ENCODE measurements at places on chromosomes 4 and X.

- DNase-seq, result no peak
These were observed 236.3 kb downstream of the FBXW7 start for GRCh38 chr4:152299553-152299952.

DNA sequence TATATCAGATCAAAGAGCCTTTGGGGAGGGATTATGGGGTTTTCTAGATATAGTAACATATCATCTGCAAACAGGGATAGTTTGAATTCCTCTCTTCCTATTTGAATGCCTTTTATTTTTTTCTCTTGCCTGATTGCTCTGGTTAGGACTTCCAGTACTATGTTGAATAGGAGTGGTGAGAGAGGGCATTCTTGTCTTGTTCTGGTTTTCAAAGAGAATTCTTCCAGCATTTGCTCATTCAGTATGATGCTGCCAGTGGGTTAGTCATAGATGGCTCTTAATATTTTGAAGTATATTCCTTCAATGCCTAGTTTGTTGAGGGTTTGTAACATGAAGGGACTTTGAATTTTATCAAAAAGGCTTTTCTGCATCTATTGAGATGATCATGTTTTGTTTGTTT lies 25.6 kb upstream of the ABCB7 start:
- no peak for DNase-seq

- no peak for DNase-seq
These were observed 1900.8 kb upstream of the PCDH10 start for GRCh38 chr4:131248314-131248713.

- DNase-seq, result no peak
These were observed 167.1 kb upstream of the PACRGL start for GRCh38 chr4:20532871-20533870.

DNA sequence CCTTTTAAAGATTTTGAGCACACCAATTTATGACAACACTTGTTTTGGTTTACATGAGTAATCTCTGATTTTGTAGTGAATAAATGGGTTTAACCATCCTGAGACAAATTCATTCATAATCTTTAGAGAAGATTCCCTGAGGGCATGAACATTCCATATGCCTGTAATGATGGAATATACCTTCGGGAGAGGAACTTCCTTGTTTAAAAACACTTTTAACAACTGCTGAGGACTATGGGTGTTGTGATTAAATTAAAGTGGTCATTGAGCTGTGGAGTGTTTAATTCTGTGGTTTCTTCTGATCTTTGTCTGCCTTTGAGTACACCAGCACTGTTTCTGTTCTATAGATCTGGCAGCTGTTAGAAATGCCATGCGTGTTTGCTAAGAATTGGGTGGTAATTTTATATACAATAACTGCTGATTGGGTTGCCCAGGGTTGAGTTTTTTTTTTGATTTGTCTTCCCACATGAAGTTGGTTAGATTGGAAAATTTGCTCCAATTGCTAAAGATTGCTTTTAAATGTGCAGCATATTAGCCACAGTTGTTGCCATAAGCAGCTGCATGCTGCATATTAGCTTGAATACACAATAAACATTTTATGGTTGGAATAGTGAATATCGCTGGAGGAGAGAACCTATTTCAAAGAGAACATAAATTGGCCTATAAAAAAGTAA lies 86.8 kb downstream of the DCLK2 start:
- no peak for DNase-seq

DNA sequence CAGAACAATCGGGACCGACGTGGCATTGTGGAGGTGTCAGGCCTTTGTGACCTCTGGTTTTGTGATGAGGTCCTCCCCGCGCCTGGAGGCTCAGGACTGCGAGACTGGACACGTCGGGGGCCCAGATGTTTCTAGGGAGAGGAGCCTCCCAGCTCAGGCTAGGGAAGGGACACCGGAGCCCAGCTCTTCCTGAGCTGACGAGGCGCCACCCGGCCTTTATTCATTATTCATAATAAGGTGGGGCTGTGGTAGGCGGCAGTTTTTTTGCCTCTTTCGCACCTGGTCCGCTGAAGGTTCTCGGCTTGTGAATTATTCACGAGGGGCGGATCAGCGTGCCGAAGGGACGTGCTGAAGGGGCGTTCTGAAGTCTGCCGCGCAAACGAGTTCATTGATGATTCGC lies 2.3 kb upstream of the UBA1 start:
- DNase-seq, result no peak

DNA sequence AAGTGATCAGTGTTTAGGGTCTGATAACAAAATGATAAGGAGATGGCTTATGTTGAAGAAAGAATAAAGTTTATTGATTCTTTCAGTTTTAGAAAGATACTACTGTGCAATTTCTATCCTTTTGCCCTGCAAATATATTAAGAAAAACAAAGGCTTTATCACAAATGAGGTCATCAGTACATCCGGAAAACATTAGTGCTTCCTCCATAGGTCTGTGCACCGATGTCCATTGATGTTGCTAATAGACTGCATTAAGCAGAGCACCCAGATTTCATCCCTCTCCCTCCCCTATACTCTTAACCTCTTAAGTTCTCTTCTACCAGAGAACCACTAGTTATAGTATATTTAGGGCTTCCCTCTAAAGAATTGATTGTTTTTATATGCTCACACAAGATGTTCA lies 53.7 kb upstream of the HHIP start:
- DNase-seq, result no peak

DNA sequence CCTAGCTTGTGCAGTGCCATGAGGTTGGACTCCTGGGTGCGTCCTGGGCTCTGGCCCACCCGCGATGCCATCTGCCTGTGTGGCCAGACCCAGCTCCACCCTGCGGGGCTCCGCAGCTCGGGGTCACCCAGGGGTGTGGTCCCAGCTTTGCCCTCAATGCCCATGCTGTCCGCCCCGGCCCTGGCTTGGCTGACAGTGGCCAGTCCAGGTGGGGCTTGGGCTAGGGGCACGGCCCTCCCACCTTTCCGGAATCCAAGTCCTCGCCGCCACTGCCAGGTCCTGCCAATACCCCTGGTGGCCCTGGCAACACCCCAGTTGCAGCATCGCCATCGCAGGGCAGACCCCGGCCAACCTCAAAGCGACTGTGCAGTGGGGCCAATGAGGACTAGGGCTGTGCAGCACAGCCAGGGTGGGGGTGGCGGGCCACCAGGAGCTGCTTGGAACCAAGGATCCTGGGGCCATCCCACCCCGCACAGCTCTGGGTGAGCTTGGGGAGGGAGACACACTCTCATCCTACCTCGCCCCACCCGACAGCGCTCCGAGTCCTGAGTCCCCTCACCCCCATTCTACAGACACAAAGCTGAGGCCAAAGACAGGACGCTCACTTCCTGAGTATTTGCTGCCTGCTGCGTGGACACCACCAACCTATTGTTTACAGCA lies 80.9 kb downstream of the ZNF718 start:
- no peak for DNase-seq

DNA sequence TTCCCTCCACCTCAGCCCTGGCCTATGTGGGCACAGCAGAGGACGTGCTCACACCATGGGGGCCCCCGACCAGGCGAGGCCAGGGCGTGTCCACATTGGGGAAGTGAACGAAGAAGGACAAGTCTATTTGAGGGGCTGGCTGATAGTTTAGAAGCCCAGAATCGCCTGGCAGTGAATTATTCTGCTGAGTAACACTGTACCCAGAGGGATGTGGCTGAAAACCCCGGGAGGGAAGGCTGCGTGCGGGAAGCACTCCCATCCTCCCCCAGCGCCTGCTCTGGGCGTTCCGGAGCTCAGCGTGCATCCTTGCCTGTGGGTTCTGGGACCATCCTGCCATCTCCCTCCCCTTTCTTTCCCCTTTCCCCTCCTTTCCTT lies 66.6 kb downstream of the TRMT44 start:
- DNase-seq, result no peak

DNA sequence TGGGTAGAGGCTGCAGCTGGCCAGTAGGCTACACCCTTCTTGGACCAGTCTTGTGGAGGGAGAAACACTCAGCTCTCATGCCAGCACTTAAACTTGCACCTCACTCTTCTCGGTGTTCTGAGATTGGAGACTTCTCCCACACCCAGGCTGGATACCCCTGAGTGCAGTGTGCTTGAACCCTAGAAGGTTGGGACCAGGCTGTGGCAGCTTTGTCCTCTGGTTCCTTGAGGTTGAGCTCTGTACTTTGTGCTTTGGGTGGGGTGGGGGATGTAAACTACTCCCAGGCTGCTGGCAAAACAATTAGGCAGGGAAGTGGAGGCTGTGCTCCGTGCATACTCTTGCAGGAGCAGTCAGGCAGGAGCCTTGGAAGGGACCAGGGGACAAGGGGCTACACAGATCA lies 143.6 kb upstream of the GNPDA2 start:
- DNase-seq, result no peak

DNA sequence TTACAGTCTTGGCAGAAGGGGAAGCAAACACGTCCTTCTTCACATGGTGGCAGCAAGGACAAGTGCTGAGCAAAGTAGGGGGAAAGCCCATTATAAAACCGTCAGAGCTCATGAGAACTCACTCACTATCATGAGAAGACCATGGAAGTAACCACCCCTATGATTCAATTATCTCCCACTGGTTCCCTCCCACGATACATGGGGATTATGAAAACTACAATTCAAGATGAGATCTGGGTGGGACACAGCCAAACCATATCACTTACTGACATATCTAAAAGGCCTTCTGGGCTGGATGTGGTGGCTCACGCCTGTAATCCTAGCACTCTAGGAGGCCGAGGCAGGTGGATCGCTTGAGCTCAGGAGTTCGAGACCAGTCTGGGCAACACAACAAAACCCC lies 117.1 kb upstream of the USP9X start:
- DNase-seq, result no peak

GRCh38 chr4:48188390-48188789 lies 54.3 kb upstream of the TXK start:
- DNase-seq, result no peak

DNA sequence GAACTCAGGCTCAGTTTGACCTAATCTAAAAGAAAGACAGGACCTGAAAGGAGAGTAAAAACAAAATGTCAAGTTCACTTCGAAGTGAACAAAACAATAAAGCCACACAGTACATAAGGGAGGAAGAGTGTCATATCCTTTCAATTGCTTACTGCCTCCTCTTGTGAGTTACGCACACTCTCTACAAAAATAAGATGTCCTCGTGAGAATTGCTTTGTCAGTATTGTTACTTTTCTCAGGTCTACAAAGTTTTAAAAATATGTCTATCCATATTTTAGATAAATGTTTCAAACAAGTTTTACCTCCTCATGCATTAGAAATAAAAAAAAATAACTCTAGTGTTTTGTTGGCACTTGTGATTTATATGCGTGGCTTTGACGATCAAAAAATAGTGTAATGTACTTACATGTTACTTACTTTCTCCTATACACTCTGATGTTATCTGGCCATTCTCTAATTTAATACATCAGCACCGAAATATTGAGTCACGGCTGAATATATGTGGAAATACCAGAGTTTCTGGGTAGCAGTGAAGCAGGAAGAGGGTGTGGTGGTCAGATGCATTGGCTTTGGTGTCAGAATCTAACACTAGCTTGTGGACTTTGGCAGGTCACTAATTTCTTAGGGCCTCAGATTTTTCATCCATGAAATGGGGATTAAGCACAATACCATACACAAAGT lies 8.1 kb upstream of the MRPL1 start:
- DNase-seq, result no peak

- no peak for DNase-seq
These were observed 97.6 kb downstream of the RAB28 start for GRCh38 chr4:13386405-13387107.

GRCh38 chr4:3112201-3112600 lies 37.7 kb downstream of the HTT start:
- DNase-seq, result no peak

GRCh38 chr4:89136525-89136924 lies 25.2 kb downstream of the TIGD2 start:
- DNase-seq, result no peak

GRCh38 chr4:141054446-141054845 lies 78.8 kb downstream of the RNF150 start:
- DNase-seq, result no peak

GRCh38 chr4:8201321-8201781 lies 2.3 kb downstream of the SH3TC1 start:
- no peak for DNase-seq

- DNase-seq, result no peak
These were observed 38.1 kb downstream of the FRG2 start for GRCh38 chr4:189988877-189989431.

- no peak for DNase-seq
These were observed 39.4 kb downstream of the DCLK2 start for GRCh38 chr4:150117629-150118028.

GRCh38 chr4:178953447-178954120 lies 1511.3 kb upstream of the AGA start:
- DNase-seq, result no peak

GRCh38 chr4:99763635-99764101 lies 53.0 kb upstream of the DAPP1 start:
- no peak for DNase-seq

GRCh38 chrX:134544135-134544512 lies 84.2 kb downstream of the HPRT1 start:
- DNase-seq, result no peak

- DNase-seq, result no peak
These were observed 789 bp downstream of the ARHGAP10 start for GRCh38 chr4:147732518-147733235.

DNA sequence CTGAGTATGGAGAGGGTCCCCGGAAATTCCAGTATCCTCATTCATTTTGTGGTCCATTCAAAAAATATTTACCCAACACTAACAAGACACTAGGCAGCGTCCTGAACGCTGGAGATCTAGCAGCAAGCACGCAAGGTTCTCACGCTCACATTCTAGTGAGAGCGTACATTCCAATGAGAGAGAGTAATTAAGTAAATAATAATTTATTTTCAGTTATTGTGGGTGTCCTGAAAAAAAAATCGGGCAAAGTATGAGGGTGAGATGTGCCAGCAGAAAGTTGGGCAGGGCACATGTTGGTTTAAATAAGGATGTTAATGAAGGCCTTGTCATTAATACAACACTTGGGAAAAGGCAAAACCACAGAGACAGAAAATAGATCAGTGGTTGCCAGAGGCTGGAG lies 4.0 kb upstream of the TMEM156 start:
- DNase-seq, result no peak

GRCh38 chrX:63250253-63250868 lies 100.8 kb downstream of the SPIN4 start:
- no peak for DNase-seq

DNA sequence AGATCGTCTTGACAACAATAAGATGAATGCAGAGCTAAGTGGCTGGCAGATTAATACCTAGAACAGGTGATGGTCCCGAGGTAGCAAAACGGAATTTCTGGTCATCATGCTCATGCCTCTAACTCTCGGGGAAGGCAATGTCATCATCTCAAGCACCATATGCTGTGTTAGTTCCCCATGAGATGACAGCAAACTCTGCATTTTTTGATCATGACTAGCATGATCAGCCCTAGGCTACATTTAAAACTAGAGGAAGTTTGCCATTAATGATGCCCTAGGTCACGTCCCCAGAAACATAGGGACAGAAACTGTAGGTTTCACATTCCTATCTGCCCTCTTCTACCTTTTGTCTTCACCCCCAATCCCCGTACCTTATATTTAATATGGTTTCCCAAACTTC lies 11.6 kb downstream of the LPAR4 start:
- no peak for DNase-seq

- no peak for DNase-seq
These were observed 9.0 kb upstream of the PIM2 start for GRCh38 chrX:48927736-48928382.
